Hepatocyte (in vitro differentiated cells): ENCODE measurements at places on chromosomes 2 and 18. TPM values are rescaled to one million over a fixed set of nuclear protein-coding genes. Genes with fewer than 3 reads are reported as not detected.

Gene DAW1
- polyA plus RNA-seq: 0.63 and 0.88 TPM in 2 replicates

Gene POTEJ
- polyA plus RNA-seq: not detected in 2 replicates

Gene TPRKB
- polyA plus RNA-seq: 37.2 and 40.5 TPM in 2 replicates

- H3K4me3 ChIP-seq: peak overlapping the region; percentile 83
- H3K27ac ChIP-seq: peak overlapping the region; percentile 95
- H3K4me1 ChIP-seq: peaks cover 6% of the 10 kb centered on the region
- DNase-seq: no peak
- no peaks in the 10 kb centered on the region for H3K36me3 ChIP-seq
Measured at GRCh38 chr2:179265082-179265510, 464 bp upstream of the SESTD1 start.

- H3K27me3 ChIP-seq: no peaks in the 10 kb centered on the region
- H3K36me3 ChIP-seq: no peaks in the 10 kb centered on the region
- H3K27ac ChIP-seq: no peak overlapping the region
- no peak for DNase-seq
Measured at GRCh38 chr18:36366994-36367839, 69.7 kb downstream of the FHOD3 start.

DNA sequence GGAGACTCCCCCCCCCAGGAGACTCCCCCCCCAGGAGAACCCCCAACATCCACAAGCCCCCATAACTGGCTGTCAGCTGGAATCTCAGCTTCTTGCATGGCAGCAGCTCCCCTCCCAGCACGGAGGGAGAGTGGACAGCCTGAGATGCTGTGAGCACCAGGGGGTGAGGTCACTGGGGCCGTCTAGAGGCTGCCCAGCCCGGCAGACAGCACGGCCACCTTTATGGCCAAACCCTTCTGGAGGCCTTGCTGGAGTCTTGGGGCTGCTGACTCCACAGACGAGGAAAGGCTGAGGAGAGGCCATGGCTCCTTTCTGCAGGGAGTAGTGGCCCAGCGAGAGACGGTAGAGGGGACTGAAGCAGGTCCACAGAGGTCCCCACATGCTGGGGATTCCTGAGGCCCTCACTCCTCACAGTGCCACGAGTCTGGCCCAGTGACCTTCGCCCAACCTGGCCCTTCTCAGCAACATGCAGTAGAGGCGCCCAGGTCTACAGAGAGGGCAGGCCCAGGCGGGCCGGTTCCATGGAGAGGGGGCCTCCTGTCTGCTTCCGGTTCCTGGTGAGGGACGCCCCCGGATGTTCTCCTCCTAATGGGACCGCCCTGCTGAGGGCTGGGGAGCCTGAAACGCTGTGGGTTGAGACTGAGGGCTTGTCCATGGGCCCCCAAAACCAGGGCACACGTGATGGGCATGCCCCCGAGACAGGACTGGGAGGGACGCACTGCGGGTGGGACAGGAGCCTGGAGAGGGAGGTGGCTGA lies 122.6 kb upstream of the CTDP1 start:
- H3K27ac ChIP-seq: no peak overlapping the region
- no peak for DNase-seq
- no peaks in the 10 kb centered on the region for H3K27me3 ChIP-seq
- no peak overlapping the region for H3K4me3 ChIP-seq
- H3K4me1 ChIP-seq: no peaks in the 10 kb centered on the region
- H3K36me3 ChIP-seq: no peaks in the 10 kb centered on the region

- H3K4me1 ChIP-seq: peaks cover 13% of the 10 kb centered on the region
- no peak for DNase-seq
- peak overlapping the region; percentile 60 for H3K27ac ChIP-seq
- H3K27me3 ChIP-seq: no peaks in the 10 kb centered on the region
- H3K4me3 ChIP-seq: no peak overlapping the region
Measured at GRCh38 chr2:216491793-216492596, 6.6 kb upstream of the RPL37A start.
